ENCODE measurements at places on chromosomes 6 and 20.

DNA sequence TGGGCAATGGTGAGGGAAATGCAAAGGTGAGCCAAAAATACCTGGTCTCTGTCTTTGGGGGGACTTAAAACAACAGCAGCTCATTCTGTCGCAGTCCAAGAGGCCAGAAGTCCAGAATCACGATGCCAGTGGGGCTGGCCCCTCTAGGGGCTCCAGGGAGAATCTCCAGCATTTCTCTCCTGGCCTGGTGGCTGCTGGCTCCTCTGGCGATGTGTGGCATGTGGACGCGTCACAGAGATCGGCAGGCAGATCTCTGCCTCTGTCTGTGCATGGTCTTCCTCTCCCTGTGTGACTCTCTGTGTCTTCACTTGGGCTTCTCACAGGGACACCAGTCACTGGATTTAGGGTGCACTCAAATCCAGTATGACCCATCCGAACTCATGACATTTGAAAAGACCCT is 14.0 kb upstream of the PMEPA1 start:
- no peak for DNase-seq

DNA sequence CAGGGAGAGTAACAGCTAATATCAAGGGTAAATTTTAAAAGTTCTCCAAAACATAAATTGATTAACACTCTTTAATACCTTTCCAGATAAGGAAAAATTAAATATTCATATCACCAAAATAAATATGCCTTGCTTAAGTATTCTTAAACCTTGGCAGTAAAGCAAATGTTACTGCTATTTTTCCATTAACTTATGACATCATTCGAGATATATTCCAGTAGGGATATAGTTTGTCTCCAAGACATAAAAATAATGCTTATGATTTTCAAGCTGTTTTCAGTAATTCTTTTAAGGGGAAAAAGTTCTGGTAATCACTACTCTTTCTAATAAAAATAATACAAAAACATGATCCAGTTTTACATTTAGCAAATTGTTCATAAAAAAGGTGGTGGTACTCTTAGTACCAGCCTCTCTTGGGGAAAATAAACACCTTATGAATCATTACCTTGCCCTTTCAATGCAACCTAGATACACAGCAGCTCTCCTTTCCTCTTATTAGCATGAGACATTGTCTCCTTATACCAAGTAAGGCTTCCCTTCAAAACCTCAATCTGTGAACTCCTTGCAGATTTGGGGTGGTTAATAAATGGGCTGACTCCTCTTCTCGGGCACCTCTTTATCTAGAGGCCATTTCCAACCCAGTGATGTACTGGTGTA is 31.5 kb upstream of the LTV1 start:
- no peak for DNase-seq

DNA sequence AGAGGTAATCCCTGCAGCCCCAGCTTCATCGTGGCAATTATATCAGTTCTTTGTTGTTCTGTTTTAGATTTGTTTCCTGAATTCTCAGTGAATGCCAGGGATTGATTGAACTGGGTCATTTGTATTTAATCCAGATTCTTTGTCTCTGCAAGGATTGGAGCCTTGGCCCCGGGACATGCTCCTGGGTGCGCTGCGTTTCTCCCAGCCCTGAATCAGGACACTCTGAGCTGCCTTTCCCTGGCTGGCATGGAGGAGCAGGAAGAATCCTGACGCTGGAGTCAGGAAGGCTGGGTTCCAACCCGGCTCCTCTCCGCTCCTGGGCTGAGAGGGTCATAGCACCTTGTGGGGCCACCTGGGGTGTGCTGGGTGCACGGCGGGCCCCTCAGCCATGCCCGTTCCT is 545.6 kb downstream of the QKI start:
- no peak for DNase-seq

GRCh38 chr6:110613356-110613755 is 136.9 kb upstream of the SLC22A16 start:
- DNase-seq = no peak

DNA sequence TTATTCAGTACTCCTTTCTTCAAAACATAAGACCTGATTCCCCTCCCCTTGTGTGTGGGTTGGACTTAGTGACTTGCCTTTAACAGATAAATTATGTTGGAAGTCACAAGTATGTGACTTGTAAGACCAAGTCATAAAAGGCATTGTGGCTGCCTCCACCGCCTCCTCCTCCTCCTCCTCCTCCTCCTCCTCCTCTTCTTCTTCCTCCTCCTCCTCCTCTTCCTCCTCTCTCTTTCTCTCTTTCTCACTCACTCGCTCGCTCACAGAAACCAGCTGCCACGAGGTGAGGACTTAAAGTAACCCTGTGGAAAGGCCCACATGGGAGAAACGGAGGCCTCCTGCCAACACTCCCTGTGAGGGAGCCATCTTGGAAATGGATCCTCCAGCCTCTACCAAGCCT is 64.0 kb downstream of the NCR2 start:
- no peak for DNase-seq

- no peak for DNase-seq
Measured at GRCh38 chr6:72842140-72842539, 220.3 kb downstream of the KCNQ5 start.

GRCh38 chr6:127971945-127972391 is 71.1 kb upstream of the THEMIS start:
- DNase-seq = no peak

DNA sequence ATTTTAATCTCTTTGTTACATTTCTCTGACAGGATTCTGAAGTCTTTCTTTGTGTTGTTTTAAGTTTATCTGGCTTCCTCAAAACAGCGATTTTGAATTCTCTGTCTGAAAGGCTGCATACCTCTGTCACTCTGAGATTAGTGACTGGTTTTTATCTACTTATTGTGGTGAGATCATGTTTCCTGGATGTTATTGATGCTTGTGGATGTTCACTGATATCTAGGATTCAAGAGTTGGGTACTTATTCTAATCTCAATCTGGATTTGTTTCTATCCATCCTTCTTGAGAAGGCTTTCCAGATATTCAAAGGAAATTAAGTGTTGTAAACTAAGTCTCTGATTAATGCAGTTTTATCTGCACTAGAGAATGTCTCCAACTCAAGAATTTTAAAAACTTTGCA is 1076.1 kb upstream of the ADGRB3 start:
- no peak for DNase-seq

DNA sequence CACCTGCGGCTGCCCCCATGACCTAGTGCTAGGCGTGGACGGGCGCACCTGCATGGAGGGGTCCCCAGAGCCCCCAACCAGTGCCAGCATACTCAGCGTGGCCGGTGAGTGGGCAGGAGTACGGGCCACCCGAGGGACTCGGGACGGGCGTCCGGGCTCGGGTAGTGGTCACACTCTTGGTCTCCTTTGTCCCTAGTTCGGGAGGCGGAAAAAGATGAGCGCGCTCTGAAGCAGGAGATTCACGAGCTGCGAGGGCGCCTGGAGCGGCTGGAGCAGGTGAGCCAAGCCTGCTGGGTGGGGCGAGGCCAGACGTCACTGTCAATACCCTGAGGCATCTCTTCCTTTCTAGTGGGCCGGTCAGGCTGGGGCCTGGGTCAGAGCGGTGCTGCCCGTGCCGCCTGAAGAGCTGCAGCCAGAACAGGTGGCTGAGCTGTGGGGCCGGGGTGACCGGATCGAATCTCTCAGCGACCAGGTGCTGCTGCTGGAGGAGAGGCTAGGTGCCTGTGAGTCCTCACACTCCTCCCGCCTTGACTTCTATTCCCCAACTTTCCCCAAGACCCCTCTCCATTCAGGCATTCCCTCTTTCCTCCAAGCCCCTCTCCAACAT is 2.9 kb downstream of the EGFL8 start:
- DNase-seq = no peak

- DNase-seq = peak; percentile 87
Measured at GRCh38 chr20:675453-676314, at the start of gene SCRT2. Gene SCRT2, minus strand, starts transcription at chr20:675802. Its CDS starts 201 bp downstream, at chr20:675601.

GRCh38 chr6:75882734-75883133 is 133.7 kb downstream of the MYO6 start:
- no peak for DNase-seq

GRCh38 chr20:7723284-7723683 is 217.0 kb downstream of the HAO1 start:
- DNase-seq = no peak

- no peak for DNase-seq
Measured at GRCh38 chr6:119985952-119986736, 636.6 kb upstream of the MAN1A1 start.

- DNase-seq = no peak
Measured at GRCh38 chr6:80467408-80467807, 360.9 kb downstream of the BCKDHB start.

GRCh38 chr20:49393803-49394202 is 88.7 kb downstream of the KCNB1 start:
- DNase-seq = no peak

GRCh38 chr6:165439928-165440554 is 130.6 kb upstream of the C6orf118 start:
- no peak for DNase-seq

DNA sequence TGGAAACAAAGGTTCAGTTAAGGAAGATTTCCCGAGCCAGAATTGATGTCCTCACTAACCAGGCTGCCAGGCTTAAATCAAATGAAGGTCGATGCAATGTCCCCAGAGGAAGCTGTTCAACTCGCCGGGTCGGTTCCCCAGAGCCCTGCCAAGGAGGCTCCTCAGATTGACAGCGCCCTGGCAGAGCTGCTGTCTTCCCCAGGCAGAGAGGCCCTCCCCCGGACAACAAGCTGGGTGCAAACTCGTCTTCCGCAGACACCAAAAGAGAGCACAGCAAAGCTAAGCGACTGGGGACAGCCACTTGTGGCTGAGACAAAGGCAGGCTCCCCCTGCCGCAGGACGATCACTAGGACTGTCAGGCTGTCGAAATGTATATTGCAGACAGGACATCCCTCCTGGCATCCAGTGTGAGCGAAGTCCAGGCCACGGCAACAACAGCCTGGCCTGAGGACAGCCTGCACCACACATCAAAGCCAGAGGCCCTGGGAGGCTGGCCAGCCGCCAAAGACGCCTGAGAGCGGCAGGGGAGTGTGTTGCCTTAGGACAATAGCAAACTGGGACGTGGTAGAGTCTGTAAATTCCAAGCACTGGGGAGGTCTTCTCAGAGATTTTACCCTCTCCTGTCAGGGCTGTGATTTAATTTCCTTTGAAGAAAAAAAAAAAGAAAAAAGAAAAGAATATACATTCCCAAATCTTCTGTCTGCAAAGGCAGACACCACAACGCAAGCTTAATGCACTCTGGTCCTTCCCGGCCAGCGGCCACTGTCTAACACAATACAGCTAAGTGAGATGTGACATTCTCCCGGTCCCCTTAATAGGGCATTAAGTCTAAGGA is 99.1 kb downstream of the HIVEP2 start:
- DNase-seq = peak; percentile 95

GRCh38 chr20:35511814-35512420 is 17.5 kb downstream of the C20orf173 start:
- DNase-seq = no peak

- DNase-seq = no peak
Measured at GRCh38 chr6:156060013-156060412, 604.4 kb upstream of the NOX3 start.

DNA sequence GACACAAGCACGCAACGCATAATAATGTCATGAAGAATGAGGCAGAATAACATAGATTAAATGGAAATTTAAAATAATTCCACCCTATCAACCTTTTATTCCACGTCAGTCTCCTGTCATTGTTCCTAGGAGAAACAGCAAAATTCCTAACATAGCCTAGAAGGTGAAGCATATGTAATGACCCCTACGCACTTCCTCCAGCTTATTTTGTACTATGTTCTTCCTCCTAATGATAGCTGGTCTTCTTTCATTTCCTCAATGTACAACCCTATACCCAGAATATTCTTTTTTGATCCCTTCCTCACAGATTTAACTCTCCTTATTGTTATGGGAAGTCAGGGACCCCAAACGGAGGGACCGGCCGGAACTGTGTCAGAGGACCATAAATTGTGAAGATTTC is 122.0 kb upstream of the CARMIL1 start:
- no peak for DNase-seq

DNA sequence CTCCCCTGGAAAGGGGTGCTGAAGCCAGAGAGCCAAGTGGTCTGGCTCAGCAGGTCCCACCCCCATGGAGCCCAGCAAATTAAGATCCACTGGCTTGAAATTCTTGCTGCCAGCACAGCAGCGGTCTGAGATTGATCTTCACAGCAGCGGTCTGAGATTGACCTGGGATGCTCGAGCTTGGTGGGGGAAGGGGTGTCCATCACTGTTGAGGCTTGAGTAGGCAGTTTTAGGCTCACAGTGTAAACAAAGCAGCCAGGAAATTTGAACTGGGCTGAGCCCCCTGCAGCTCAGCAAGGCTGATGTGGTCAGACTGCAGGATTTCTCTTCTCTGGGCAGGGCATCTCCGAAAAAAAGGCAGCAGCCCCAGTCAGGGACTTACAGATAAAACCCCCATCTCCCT is 41.3 kb upstream of the B3GAT2 start:
- DNase-seq = no peak

GRCh38 chr6:161257793-161258457 is 15.9 kb downstream of the AGPAT4 start:
- no peak for DNase-seq

DNA sequence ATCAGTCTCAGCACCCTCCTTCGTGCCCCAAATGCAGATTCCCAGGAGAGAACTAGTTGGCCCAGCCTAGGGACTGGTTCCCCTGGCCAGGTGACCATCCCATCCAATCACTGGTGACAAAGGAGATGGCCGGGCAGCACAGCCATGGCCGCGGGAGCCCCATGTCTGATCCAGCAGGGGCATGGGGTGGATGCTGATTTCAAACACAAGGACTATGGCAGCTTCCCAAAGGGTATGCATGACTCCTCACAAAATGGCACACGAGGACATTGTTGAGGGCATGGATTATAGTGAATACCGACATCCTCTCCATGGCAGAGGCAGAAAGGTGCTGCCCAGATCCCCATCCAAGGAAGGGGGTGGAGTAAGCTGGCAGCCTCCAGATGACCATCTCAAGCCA is 9.9 kb upstream of the LSM14B start:
- no peak for DNase-seq

DNA sequence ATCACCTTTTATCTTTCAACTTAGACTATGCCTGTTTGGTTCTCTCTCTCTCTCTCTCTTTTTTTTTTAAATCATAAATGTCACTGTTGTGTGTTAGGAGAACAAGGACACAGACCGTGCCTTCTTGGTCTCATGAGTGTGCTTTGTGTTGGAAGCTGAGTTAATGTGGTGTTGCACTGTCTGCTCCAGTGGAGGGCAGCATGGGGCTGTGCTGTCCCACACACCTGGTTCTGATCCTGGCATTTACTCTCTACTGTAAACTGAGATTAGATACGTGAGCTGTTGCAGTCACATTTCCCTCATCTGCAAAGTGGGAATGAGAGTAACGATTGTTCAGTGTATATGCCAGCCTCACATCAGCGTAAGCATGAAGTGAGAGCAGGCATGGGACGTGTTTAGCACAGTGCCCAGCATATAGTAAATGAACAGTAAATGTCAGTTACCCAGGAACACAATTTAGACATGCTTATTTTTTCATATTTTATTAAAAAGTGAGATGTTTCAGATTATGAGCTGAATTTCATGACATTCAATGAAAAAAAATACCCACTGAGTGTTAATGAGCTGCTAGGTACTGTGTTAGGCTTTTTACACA is 161.1 kb downstream of the FARS2 start:
- no peak for DNase-seq
